Activated CD4-positive, alpha-beta T cell treated with anti-CD3 and anti-CD28 coated beads, Interleukin-2, amount 50 U/mL, for 24 hours (primary cell): ENCODE measurements at places on chromosomes 3 and 15.

DNA sequence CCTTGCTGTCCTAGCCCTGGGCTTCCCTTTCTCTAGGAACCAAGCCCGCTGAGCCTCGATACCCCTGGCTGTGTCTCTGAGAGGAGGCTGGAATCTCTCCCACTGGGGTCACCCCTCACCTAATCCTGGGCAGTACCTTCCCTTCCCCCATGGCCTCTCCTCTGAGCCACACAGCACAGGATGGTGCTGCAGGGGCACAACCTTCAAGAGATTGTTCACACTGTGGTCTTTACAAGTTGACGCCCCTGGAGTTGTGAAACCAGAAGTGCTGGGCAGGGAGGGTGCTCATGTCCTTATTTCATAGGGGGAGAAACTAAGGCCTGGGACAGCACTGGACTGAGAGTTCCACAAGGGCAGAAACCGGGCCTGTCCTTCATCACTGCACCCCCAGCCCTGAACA lies 70.9 kb upstream of the TMEM115 start:
- DNase-seq = no peak

DNA sequence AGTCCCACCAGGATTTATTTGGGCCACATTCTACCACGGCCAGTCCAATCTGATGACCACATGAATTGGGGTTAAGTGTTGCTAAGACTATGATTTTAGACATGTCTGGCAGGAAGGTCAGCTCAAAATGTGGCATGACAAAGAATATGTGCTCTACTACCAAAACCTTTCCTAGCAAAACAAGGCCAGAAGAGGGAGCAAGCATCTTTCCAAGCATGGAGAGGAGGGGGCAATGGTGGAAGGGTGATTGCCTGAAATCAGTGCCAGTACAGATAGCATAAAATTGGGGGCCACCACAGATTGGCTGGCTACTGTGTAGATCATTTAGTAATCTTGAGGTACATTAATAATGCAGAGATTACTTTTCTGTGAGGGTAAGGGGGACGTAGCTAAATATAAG lies 43.2 kb downstream of the TMEM39A start:
- no peak for DNase-seq

GRCh38 chr3:16897254-16897926 lies 12.6 kb downstream of the PLCL2 start:
- DNase-seq = no peak

DNA sequence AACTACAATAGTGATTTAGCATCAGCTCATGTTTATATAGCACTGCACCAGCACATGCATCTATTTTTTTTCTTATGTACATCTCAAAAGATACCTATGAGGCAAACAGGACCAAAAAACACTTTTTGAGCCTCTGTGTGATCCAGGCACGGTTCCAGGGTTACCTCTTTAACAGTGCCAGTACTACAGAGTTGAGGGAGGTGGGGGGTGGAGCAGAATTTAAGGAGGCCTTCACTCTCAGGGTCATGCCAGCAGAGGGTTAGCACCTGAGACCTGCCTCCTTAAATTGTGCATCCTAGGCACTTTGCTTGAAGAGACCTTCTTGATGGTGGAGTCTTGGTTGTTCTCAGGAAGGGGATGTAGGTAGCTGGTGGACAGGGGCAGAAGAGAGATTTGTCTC lies 150.3 kb upstream of the TBL1XR1 start:
- DNase-seq = no peak

- no peak for DNase-seq
Measured at GRCh38 chr3:79204351-79204750, 563.4 kb downstream of the ROBO1 start.
